ENCODE measurements at places on chromosomes 7 and 10.

DNA sequence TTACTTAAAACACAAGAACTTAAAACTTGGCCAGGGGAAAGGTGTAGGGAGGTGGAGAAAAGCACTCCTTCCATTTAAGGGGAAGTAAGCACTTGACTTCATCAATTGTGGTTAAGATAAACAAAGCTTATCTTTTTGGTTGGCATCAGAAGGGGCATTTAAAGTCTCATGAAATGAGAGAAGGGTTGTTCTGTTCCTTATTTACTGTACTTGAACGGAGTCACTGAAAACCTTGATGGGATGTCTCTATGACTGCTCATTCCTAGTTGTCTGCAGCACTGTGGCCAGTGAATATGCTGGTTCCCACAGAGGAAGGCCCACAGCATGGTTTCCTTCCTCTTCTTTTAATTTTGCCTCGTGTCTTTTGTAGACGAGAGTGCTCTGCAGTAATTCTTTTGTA is 229.3 kb downstream of the AUTS2 start:
- no peak for DNase-seq

GRCh38 chr7:11642276-11642675 is 189.7 kb downstream of the THSD7A start:
- no peak for DNase-seq

DNA sequence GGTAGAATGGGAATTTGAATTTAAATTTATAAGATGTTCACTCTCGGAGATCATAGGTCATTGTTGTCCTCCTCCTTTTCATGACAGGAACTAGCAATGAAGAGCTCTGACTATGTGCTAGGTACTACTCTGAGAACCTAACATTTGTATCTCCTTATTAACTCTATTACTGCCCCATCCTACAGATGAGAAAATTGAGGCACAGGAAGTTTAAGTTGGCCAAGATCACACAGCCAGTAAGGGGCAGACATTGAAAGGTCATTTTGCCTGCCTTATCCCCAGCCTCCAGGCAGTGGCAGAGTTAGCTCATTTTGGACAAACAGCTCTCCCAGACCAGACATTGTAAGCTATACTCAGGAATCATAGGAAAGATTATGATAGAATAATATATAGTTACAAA is 6.0 kb downstream of the SRGN start:
- no peak for DNase-seq

DNA sequence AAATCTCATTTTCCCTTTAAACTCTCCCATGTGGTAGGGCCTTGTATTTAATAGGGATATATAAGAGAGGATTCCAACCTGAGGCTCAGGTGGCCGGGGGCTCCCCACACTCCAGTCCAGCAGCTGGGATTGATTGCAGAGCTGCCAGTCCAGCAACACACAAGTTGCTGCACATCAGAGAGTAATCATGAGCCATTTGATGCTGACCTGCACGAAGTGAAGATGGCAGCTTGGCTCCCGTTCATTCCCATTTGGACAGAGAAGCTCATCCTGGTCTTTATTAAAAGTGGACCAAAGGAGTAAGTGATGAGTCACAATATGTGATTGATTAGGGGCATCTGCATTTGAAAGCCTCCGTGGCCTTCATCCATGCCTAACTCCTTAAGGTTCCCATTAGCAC is 202.4 kb downstream of the PLXNA4 start:
- DNase-seq, result no peak

DNA sequence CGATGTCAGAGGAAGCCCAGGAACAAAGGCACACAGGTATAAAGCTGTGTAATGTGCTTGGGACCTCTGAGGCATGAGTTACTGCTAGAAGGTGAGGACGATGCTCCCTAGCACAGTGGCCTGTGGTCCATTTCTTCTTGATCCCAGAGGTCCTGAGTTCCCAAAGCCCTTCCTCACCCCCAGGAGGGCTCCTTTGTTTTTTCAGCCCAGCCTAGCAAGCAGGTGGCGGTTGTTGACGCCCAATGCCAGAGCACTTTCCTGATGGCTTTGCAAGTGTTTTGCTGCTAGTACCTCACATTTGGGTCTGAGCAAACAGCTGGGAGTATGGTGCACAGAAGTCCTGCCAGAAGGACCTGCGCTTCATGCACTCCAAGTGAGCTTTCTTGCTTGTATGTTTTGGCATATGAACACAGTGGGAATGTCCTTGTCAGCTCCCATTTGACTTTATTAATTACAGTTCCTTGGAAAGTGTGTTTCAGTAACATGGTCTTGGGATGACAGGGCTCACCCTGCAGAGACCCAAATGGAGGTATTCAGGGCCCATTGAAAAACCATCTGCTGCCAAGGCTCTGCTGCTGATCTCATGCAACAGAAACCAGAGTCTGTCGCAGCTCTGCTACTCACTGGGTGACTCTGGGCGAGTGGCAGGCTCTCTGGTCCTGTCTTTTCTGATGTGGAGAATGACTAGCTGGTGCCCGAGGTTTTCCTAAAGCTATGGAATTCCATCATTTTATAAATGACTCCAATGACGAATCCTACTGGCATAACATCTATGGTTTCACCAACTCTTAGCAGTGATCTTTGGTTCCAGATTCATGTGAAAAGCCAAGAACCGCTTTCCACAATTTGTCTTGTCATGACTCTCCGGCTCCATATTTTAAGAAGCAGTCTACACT is 134.9 kb downstream of the ARID5B start:
- no peak for DNase-seq

- no peak for DNase-seq
Measured at GRCh38 chr10:49348593-49348992, 47.3 kb downstream of the DRGX start.

GRCh38 chr10:77111611-77112550 is 525.7 kb downstream of the KCNMA1 start:
- no peak for DNase-seq

DNA sequence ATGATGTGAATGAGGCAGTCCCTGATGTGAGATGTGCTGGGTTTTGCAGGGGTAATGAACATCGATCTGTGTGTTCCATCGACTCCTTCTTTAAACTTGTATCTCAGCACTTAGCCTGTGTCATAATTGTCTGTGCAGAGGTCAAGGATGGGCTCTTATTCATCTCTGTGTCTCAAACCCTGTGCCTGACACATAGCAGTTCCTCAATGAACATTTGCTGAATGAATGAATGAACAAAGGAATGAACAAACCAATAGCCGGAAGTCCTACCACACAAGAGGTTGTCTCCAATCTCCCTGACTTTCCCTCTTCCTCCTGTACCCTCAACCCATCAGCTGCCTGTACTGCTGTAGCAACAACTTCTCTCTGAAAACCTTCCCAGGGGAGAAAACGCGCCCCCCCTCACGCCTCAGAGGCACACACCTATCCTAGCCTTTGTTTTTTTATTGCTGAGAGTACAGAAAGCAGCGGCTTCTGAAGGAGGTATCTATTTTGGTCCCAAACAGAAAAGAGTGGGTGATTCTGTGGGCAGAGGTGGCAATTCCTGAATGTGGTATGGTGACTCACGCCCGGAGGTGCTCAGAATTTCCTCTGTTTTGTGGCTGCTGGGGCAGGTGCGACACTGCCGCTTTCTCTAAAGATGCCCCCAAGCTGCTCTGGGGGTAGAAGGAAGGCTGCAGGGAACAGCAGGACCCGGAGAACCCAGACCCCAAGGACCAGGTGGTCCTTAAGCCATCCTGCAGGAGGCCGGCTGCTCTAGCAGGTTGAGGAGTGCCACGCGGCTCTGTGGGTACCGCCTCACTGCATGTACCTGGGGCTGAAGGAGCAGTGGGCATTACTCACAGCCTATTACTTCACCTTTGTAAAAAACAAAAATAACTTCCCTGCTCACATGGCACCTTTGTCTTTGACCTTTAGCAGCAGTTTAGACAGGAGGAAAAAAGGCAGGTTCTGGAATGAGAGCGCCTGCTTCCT is 9.6 kb downstream of the IL2RA start:
- peak; percentile 85 for DNase-seq

Measured in activated naive CD8-positive, alpha-beta T cell treated with anti-CD3 and anti-CD28 coated beads for 36 hours (primary cell).